ENCODE measurements at places on chromosomes 3 and 15. TPM values are rescaled to one million over a fixed set of nuclear protein-coding genes. Genes with fewer than 3 reads are reported as not detected.

CCDC80 gene
- total RNA-seq, result 54.0 TPM

MYLK gene
- 10.1 TPM for total RNA-seq

DNA sequence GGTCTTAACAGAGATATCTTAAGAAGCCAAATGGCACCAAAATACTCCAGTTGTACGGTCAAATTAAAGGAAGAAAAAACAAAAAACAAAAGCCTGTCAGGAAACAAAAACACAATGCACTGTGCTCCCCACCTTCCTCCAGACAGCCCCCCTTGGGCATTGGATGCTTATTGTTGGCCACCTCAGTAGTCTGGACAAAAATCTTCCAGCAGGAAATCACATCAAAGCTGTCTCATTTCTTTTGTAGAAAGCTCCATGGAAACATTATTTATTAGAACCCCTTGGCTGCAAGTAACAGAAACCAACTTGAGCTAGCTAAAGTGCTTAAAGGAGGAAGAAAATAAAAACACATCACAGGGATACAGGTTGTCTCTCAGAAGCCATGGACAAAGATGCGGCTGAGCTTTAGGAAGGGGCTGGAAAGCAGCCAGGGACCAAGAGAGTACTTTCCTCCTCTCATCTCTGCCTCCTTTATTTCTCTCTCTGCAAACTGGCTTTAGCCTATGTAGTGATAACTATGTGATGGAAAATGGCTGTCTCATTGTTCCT is 651.5 kb upstream of the ADAMTS9 start:
- DNase-seq, result no peak

- no peak for DNase-seq
Measured at GRCh38 chr15:91257746-91258414, 157.8 kb downstream of the SV2B start.

Measured in Right ventricle myocardium superior (tissue), 1 donor.